ENCODE measurements at places on chromosomes 1 and 21. TPM values are rescaled to one million over a fixed set of nuclear protein-coding genes. Genes with fewer than 3 reads are reported as not detected.

The NHLH1 gene
- not detected for total RNA-seq

The CTTNBP2NL gene
- 24.4 TPM for total RNA-seq

The OR2T2 gene
- total RNA-seq: not detected

The FAM163A gene
- total RNA-seq: not detected

The OR10J1 gene
- not detected for total RNA-seq

The SH2D5 gene
- total RNA-seq: 1.6 TPM

The ZNF697 gene
- 4.4 TPM for total RNA-seq

Data from fibroblast of the aortic adventitia (primary cell).